ENCODE measurements at places on chromosomes 7 and 10. TPM values are rescaled to one million over a fixed set of nuclear protein-coding genes. Genes with fewer than 3 reads are reported as not detected.

The LGI1 gene
- not detected for total RNA-seq

The CPA2 gene
- not detected for total RNA-seq

The FGFBP3 gene
- total RNA-seq, result 0.93 TPM

The KIF5B gene
- total RNA-seq, result 161 TPM

The LLCFC1 gene
- not detected for total RNA-seq

The UFSP1 gene
- total RNA-seq, result 0.34 TPM

- no peak for DNase-seq
These were observed 236.8 kb downstream of the FANK1 start for GRCh38 chr10:126133082-126133620.

DNA sequence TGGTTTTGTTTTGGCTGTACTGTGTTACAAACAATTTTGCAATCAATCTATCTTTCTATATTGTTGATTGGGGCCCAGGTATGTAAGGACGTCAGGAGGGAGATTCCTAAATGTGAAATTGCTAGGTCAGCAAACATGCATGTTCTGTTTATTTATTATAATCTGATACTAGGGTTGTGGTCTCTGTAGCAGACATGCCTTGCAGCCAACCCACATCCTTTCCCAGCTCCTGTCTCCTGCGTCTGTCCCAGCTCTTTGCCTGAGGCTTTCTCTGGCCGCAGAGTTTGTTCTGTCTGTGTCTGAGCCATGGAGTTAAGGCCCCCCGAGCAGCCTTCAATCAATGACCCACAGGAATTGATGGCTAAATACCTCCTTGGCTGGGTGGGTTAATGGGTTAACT is 124.0 kb upstream of the ZEB1 start:
- DNase-seq, result no peak

- DNase-seq, result no peak
These were observed 31.5 kb downstream of the ASB13 start for GRCh38 chr10:5634918-5635317.

GRCh38 chr7:33903791-33904680 is 1.3 kb upstream of the BMPER start:
- DNase-seq, result no peak

- no peak for DNase-seq
These were observed 78.5 kb upstream of the GATAD1 start for GRCh38 chr7:92368741-92369140.

DNA sequence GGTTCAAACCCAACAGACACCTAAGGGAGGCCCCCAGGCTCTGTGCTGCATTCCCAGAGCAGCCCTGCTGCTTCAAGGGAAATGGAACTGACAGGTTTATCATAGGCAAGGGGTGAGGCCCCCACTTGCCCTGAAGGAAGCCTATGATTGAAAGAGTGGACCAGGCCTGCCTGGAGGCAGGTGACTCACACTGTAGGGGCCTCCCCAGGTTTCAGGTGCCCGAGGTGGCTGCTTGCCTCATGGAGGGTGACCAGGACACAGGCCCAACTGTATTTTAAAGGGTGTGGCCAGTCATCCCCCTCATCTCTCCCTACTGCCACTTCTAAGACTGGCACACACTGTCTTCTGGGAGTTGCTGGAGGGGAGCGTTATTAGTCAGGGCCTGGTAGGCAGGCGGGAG is 85.4 kb downstream of the ATXN7L1 start:
- DNase-seq, result no peak

GRCh38 chr7:138163800-138164199 is 87.5 kb downstream of the AKR1D1 start:
- DNase-seq, result no peak

DNA sequence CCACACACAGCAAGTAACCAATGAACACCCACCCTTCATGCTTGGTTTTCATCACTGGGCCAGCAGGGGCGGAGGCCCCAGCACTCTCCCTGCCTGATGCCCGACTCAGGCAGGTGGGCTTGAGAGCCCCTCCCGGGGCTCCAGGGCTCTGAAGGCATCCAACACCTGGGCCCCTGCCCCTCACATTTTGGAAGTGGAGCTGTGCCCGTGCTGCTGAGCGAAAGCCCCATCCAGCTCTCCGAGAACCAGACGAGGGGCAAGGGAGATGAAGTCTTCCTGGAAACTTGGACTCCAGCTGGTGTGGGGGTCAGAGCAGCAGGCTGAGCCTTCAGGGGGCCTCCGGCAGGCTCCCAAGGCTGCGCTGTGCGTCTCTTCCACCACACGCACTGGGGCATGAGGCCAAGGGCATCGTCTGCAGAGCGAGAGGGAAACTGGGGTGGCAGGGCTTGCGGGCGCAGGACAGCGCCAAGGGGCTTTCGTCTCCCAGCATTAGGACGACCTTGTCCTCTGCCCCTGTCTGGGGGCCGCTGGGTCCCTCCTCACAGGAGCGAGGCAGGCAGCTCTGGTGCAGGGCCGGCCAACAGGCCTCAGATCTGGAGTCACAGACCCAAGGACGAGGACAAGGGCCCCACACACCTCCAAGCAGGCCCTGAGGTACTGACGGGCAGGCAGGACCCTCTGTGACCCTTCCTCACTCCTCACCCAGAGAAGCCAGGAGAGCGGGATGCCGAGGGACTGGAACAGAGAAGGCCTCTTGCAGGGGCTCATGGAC is 108.3 kb upstream of the FAM20C start:
- no peak for DNase-seq

DNA sequence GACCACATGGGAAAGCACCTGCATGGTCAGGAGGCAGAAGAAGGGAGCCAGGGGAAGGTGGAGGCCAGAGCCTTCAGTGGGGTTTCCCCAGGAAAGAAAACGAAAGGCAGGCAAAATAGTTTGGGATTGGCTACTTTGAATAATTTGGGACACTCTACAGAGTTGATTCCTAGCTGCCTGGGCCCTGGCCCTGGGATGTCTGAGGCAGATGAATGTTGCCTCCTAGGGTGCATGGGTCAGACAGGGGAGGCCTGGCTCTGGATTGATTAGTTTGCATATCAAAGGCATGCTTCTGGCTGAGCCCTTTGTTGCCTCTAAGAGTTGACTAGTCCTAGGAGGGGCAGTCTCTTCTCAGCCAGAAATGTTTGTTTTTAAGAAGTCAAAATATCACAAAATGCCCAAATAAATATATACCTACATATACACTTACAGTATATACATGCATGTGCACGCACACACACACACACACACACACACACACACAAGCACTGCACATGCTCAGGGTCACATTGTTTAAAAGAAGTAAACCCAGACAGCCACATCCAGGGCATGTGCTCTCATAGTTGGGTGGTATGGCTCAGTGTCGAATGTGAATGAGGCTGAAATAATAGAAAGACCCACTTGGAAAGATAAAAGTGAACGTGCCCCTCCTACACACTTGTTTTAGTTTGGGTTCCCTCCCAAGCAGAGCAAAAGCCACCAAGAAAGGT is 184.2 kb downstream of the GPAM start:
- no peak for DNase-seq

GRCh38 chr7:135263321-135263970 is 29.8 kb downstream of the STRA8 start:
- DNase-seq, result no peak

GRCh38 chr7:34059136-34059828 is 153.9 kb downstream of the BMPER start:
- no peak for DNase-seq

GRCh38 chr10:56586461-56586891 is 225.4 kb upstream of the ZWINT start:
- DNase-seq, result no peak

- DNase-seq, result no peak
These were observed at the start of gene TRIL for GRCh38 chr7:28958235-28958979. Gene TRIL, minus strand, starts transcription at chr7:28958330. Its CDS starts 284 bp downstream, at chr7:28958046.

GRCh38 chr7:14332155-14332554 is 342.7 kb upstream of the ETV1 start:
- DNase-seq, result no peak

GRCh38 chr7:107931740-107932515 is 40.9 kb downstream of the DLD start:
- DNase-seq, result no peak

DNA sequence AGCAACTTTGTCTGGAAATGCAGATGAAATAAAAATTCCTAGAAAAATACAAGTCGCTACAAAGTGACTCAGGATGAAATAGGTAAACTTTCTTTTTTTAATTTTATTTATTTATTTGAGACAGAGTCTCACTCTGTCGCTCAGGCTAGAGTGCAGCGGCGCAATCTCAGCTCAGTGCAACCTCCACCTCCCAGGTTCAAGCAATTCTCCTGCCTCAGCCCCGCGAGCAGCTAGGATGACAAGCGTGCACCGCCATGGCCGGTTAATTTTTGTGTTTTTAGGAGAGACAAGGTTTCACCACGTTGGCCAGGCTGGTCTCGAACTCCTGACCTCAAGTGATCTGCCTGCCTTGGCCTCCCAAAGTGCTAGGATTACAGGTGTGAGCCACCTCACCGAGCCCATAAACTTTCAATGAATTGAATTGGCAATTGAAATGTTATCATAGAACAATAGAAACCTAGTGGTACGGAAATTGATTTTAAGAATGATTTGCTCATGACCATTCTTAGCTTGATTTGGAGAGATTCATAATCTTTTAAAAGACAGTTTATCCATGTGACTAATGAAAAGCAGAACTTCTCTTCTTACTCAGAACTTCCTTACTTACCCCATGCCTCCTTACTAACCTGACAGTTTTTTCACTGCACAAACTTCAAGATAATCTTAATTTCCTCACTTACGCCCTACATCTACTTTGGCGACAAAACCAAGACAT is 161.7 kb downstream of the FAM107B start:
- DNase-seq, result no peak

GRCh38 chr7:155460926-155461613 is 3.1 kb downstream of the EN2 start:
- no peak for DNase-seq

GRCh38 chr10:17873946-17874345 is 64.8 kb downstream of the MRC1 start:
- no peak for DNase-seq

DNA sequence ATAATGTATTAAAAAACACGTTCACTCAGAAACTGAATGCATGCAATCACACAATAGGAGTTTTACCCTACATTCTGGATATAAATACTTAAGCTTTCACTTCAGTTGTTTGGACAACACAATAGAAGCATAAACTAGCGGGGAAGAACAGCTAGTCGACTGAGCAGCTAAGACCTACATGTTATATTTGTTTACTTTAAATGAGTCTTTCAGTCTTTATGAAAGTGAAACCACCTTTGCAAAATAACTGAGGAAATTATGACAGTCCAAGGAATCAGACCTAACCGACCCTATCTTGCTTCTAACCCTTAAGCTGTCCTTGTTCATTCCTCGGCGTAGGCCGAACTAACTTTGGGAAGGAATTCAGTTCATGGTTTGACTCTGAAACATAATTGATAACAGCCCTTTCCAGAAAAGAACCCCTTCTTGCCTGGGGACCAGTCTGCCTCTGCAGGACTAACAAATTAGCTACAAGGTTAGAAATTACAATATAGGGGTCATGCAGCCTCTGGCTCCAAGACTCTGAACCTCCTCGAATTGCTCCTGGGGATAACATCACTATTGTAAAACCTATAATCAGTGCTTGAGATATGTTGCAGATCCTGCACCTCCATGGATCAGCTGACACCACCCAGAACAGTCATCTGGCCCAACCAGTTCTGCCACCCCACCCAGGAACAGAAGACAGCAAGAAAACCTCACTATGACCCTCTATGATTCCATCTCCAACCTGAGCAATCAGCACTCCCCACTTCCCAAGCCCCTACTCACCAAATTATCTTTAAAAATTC is 185.1 kb upstream of the KLF6 start:
- DNase-seq, result no peak

- DNase-seq, result no peak
These were observed 32.5 kb downstream of the GNA12 start for GRCh38 chr7:2811476-2812113.
